Peyer's patch (tissue), 4 donors: ENCODE measurements at places on chromosomes 2 and 18.
A peak's percentile ranks its signal among the peaks of the same experiment; 100 is the strongest.

- no peak for DNase-seq
- peak overlapping the region; percentile 33 for H3K27ac ChIP-seq
- no peak overlapping the region for H3K4me3 ChIP-seq
Measured at GRCh38 chr2:6186332-6187151, 494.4 kb downstream of the SOX11 start.

- no peak overlapping the region for H3K4me3 ChIP-seq
Measured at GRCh38 chr2:35714883-35715282, 640.7 kb upstream of the CRIM1 start.

DNA sequence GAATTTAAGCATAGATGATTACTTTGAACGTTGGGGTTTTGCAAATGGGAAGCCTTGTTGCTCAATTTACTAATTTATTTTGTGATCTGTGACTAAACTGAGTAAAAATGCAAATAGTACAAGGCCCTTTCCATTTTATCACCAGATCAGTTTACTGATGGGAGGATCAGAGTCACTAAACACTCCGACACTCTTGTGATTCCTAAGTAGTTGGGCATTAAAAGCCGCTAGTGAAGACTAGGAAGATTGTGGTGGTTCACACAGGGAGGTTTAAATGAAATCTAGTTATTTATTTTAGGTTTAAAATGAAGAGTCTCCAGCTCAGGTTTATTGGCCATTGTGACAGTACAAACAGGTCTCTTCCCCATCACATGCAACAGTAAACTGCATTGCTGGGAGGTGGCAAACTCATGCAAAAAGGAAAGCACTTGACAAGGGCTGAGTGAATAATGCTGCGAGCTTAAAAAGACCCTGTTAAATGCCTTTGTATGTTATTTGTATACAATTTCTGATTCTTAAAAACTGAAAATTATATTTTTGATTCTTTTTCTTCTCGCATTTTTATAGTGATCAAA is 394.8 kb upstream of the FANCL start:
- DNase-seq, result no peak
- H3K36me3 ChIP-seq, result no peaks in the 10 kb centered on the region
- no peaks in the 10 kb centered on the region for H3K27me3 ChIP-seq
- H3K4me3 ChIP-seq, result no peak overlapping the region

- H3K27ac ChIP-seq, result no peak overlapping the region
- H3K36me3 ChIP-seq, result no peaks in the 10 kb centered on the region
- DNase-seq, result peak; percentile 23
Measured at GRCh38 chr2:1498176-1498575, 84.9 kb downstream of the TPO start.

DNA sequence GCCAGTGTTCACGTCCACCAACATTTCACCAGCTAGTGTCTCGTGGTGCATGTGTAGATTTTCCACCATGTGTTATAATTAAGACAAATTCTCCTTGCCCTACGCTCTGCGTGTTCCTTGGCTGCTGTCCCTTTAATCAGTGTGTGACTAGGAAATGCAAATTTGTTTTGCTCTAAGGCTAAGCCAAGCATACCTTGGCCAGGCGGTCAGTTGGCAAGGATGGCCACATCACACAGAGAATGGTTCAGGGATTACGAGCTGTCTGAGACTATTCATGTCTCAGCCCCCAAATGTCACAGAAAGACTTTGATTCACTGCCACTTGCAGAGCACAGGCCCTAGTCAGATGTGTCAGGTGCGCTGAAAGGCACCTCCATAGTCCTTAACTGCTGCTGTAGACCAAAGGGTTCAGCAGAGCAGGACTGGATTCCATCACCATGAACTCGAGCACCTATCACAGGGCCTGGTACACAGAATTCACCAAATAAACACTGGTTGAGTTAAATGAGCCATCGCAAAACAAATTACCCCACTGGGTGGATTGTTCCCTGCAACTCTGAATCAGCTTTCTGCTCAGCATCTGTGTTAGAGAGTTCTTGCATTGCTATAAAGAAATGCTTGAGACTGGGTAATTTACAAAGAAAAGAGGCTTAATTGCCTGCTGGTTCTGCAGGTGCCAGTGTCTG is 128.4 kb downstream of the CABLES1 start:
- DNase-seq, result no peak
- no peak overlapping the region for H3K27ac ChIP-seq
- H3K4me3 ChIP-seq, result no peak overlapping the region
- H3K4me1 ChIP-seq, result peaks cover 13% of the 10 kb centered on the region
- no peaks in the 10 kb centered on the region for H3K27me3 ChIP-seq

DNA sequence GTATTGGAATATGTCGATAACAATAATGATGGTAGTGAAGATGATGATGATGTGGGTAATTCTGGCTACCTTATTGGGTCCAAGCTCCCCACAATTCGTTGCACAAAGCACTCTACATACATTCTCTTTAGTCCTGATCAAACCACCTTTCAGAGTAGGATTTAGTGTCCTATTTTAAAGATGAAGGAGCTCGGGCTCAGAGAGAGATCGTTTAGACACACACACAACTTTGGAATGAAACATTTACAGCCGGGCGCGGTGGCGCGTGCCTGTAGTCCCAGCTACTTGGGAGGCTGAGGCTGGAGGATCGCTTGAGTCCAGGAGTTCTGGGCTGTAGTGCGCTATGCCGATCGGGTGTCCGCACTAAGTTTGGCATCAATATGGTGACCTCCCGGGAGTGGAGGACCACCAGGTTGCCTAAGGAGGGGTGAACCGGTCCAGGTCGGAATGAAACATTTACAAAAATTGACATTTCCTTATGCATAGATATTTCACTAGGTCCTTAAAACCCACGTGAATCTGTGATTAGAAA is 50.7 kb downstream of the GREB1 start:
- no peak overlapping the region for H3K27ac ChIP-seq
- H3K4me1 ChIP-seq, result no peaks in the 10 kb centered on the region
- DNase-seq, result no peak
- H3K27me3 ChIP-seq, result no peaks in the 10 kb centered on the region
- no peak overlapping the region for H3K4me3 ChIP-seq
- H3K36me3 ChIP-seq, result no peaks in the 10 kb centered on the region

DNA sequence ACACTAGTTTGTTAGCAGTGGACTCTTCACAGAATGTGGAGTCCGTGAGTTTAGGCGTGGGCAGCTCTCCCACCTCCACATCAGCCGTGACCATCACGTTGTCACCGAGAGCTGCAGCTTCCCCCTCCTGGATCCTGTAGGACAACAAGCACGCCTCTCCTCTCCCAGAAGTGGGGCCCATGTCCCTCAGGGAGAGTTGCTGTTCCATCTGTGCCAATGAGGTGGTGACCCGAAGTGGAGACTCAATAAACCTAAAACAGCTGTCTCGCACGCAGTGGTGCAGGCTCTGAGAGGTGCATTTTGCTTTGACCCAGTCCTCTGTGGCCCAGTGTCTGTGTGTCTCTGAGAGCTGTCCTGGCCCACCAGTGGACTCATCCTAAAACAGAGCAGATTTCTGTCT is 456.5 kb upstream of the SOX11 start:
- no peaks in the 10 kb centered on the region for H3K27me3 ChIP-seq
- no peak for DNase-seq
- H3K27ac ChIP-seq, result no peak overlapping the region
- no peaks in the 10 kb centered on the region for H3K4me1 ChIP-seq

DNA sequence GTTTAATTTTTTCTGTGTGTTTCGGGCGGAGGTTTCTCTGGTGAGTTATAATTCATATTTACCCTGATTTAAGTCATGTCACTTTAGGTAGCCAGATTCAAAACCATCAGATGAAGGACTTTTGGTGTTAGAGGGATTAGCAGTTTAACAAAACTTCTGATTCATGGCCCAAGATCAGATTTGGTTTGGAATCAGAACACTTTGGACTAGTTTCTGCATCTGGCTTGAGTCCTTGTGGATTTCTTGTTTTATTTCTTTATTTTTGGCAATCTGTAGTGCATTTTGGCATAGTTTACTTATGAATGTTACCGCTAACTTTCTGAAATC is 3.5 kb downstream of the NEDD4L start:
- H3K27me3 ChIP-seq, result no peaks in the 10 kb centered on the region
- H3K36me3 ChIP-seq, result no peaks in the 10 kb centered on the region
- H3K27ac ChIP-seq, result no peak overlapping the region
- H3K4me3 ChIP-seq, result no peak overlapping the region
